ENCODE measurements at places on chromosomes 7 and 10.

GRCh38 chr7:128172151-128172550, 68.9 kb upstream of the LEP start:
- DNase-seq, result no peak

DNA sequence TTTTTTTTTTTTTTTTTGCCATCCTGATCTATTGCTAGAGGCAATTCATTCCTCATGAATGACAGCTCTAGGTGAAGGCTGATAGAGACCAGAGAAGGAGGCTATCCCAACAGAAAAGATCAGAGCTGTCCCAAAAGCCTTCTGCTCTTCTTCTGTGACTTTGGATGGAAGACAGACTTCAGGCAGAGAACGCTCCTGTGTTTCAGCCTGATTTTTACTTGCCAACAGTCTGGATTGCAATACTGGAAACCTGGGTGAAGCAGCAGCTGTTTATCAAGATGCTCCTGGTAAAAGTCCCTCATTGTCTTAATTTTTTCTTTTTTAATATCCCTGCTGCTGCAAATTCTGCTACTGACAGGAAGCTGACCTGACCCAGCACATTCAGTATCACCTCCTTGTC, 219.5 kb downstream of the CCDC3 start:
- no peak for DNase-seq

DNA sequence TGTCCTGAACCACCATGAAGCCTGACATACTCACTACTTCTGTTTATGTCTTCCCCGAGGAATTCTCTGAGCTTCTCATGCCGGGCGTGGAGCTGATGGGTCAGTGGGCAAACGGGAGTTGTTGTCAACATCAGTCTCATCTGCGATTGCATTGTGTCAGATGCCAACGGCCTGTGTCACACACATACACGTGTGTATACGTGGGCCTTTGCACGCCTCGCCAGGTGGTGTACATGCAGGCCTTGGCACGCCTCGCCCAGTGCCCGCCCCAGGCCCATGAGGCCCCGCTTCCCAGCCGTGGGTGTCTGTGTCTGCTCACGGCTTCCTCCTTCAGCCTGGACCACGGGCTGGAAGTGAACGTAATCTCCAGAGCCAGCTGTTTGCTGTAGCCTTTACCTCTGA, 7.5 kb upstream of the CSGALNACT2 start:
- DNase-seq, result no peak

DNA sequence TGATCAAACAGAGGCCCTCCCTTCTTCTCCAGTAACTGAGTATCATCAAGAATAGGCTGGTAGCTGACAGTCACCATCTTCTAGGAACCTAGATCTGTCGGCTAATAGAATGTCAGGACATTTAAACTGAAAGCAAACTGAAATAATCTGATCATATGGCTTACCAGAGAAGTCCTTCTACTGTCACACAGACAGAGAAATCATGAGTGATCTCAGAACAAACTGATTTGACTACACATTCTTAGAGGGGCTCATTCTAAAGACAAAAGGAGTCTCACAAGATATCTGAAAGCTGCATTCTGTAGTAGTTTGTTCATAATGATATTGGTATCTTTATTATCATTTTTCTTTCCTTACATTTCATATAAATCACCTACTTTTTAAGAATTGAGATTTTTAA, 130.9 kb upstream of the ADCY1 start:
- no peak for DNase-seq

- no peak for DNase-seq
Measured at GRCh38 chr7:119783799-119784198, 489.2 kb upstream of the KCND2 start.

DNA sequence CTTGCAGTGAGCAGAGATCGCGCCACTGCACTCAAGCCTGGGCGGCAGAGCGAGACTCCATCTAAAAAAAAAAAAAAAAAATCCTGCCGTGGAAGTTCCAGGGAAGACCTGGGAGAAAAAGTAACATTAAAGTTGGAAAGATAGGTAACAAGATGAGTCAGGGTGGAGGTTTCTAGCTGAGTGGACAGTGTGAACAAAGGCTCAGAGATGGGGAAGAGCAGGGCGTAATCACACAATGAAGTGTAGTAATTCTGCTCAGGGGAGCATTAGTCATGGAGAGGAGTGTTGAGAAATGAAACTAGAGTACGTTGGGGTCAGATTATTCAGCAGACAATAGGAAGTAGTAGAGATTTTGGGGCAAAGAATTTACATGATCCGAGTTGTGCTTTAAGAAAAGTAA, 21.6 kb upstream of the WASL start:
- DNase-seq, result no peak

- DNase-seq, result no peak
Measured at GRCh38 chr7:18815261-18815960, 302.0 kb downstream of the TWIST1 start.

GRCh38 chr7:131538813-131539179, 17.6 kb downstream of the PODXL start:
- no peak for DNase-seq

GRCh38 chr10:132538031-132538789, 623 bp downstream of the INPP5A start:
- DNase-seq, result no peak

DNA sequence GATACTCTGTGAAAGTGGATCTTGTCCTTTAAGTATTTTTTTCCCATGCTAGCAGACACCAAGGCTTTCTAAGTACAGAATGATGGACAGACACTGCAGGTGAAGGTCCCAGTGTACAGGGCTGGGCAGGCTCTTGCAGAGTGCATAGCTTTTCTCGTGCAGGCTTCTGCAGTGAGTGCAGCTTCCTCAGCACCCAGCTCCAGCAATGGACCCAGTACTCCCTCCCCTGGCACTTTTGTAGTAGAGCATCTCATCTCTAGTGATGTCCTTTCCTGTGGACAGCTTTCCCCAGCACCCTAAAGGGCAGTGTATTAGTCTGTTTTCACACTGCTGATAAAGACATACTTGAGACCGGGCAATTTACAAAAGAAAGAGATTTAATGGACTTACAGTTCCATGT, 104.3 kb downstream of the CUL2 start:
- DNase-seq, result no peak

- peak; percentile 86 for DNase-seq
Measured at GRCh38 chr7:76372984-76373833, 14.4 kb upstream of the YWHAG start.

DNA sequence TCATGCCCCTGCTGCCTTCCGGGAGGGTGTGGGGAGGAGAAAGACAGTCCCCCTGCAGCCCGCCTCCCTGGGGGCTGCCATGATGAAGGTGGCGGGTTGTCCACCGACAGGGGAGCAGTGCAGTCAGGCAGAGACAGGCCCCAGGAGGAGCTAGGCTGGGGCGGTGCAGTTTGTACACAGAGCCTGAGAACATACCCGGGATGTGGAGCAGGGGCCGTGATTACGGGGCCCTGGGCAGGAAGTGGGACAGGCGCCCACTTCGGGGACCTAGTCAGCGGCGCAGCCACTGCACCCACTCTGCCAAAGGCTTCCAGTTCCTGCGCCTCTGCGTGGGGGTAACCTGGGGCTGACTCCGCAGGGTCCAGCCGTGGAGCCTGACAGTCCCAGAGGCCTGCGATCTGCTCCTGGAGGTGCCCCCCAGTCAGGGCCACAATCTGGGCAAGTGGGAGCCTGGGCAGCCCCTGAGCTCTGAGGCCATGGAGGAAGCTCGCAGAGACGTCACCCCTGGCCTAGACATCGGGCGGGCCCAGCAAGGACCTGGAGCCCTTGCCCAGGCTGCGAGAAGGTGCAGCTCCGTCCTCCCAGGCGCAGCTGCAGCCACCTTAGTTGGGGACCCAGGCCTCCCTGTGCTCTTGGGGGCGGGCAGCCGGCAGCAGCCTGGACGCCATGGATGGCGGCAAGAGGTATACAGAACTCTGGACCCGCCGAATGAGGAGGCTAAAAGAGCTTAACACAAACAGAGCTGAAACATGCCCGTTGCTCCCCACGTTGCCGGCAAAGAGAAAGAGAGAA, 1356.8 kb downstream of the XPNPEP1 start:
- no peak for DNase-seq

GRCh38 chr7:77991656-77992055, 193.1 kb downstream of the PHTF2 start:
- no peak for DNase-seq

- no peak for DNase-seq
Measured at GRCh38 chr10:44960088-44960460, 472 bp downstream of the RASSF4 start.

- DNase-seq, result peak; percentile 10
Measured at GRCh38 chr7:105454921-105455320, 66.2 kb upstream of the SRPK2 start.

GRCh38 chr7:101595246-101595645, 33.9 kb downstream of the MYL10 start:
- no peak for DNase-seq

GRCh38 chr7:25636871-25637283, 408.6 kb upstream of the NPVF start:
- no peak for DNase-seq

DNA sequence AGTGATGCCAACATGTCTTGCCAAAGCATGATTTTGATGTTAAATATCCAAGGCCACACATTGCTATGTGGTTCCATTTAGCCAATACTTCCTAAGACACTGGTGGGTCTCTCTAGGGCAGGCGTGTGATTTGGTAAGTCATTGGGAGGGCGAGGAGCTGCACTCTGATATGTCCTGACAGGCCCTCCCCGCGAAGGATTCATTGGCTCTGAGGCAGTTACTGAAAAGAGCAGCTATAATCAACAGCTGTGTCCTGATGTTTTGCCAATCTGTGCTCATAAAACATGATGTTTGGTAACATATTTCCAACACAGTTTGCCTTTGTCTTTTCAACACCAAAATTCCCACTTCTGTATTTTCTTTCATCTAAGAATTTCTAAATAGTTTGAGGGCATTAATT, 646.7 kb downstream of the PARD3 start:
- no peak for DNase-seq

- DNase-seq, result no peak
Measured at GRCh38 chr7:154519229-154519628, 467.0 kb downstream of the DPP6 start.

GRCh38 chr7:111516612-111517011, 45.7 kb downstream of the IMMP2L start:
- DNase-seq, result no peak

- DNase-seq, result no peak
Measured at GRCh38 chr7:74017125-74017524, 10.8 kb upstream of the ELN start.

- peak; percentile 87 for DNase-seq
Measured at GRCh38 chr7:96238474-96238873, 83.4 kb downstream of the SLC25A13 start.

DNA sequence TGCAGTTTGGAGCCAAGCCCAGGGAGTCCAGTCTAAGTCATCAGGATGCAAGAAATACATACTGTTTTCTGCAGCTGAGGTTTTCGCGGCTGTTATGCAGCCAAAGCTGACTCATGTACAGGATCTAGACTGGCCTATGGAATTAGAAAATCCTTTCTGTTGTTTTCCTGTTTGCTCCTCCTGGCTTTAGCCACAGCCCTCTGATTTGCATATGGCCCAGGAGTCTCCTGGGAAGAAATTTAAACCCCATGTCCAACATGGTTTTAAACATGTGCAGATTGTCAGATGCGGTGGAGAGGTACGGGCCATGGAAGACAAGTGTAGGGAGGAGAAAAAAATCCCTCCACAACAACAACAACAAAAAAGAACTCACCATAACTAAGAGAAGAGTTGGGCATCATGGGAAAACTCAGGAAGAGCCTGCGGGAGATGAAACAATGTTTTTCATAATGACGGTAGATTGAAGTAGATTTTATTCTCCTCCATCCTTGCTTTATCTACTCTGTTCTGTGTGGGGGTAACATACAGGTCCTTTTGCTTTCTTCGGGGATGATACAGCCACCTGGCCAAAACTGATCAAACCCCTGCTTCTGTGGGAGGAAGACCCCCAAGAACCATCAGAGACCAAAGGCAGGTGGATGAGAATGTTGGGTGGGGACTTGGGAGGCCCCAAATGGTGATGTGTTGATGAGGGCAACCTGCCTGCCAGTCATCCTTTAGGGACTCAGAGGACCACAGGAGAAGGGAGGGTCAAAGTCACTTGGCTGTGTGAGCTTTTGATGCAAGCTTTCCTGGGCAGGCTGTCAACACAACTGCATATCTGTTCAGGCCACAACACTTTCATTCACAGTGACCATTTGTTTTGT, 29.8 kb upstream of the GNA12 start:
- peak; percentile 62 for DNase-seq

GRCh38 chr10:22453320-22453719, 108.0 kb downstream of the SPAG6 start:
- DNase-seq, result no peak

GRCh38 chr7:96327429-96327828, 5.5 kb upstream of the SLC25A13 start:
- no peak for DNase-seq

DNA sequence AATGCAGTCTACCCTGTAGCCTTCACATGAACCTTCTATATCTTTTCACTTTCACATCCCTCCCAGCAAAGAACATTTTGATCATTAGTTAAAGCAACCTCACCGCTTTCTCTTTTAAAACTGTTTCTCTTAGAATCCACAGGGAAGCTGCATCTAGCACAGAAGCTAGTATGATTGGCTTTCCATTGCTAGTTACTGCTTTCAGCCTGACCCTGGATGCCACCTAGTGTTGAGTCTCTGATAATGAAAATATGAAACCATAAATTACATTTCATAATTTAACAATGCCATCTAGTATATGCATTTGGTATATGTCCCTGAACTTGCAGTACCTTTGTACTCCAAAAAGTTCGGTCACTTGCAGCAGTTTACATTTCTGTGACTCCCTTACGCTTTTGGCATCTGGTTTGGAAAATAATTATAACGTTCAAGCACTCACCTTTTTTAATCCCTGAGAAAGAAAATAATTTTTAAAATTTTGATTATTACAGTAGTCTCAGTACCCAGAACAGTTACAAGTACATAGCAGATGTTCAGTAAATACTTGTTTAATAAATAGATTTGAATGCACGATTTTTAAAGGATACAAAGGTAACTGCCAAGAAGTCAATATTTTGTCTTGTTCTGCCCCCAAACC, 22.7 kb downstream of the CISD1 start:
- DNase-seq, result peak; percentile 34

DNA sequence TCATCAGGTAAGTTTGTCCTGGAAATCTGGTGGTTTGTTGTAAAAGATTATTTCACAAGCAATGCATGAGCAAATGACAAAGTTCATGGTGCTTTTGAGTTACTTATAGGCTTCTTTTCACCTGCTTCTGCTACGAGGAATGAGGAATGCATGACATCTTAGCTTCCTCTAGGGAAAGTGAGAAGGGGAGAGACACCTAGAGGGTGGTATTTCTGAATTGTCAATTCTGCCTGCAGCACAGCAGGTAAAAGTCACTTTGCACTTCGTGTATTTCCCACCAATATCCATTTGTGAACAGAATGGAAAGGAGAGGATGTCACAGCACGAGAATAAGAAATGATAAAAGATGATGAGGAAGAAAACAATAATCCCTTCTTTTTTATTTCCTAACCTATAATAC, 153.4 kb upstream of the FEZF1 start:
- DNase-seq, result no peak

DNA sequence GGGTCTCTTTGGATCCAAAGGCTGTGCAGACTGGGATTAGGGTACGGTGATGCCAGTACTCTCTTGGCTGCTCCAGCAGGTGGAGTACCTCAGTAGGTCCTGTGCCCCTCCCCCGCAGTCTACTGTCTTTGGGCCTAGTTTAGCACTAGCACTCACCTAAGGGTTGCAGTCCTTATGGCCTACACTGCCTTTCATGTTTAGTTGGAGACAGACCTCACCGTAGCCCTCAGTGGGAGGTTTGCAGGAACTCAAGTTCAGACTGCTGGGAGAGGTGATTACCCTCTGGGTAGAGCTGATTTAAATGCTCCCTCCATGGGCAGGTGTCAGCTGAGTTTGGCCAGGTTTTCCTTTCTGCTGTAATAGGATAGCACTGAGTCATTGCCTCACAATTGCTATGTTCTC, 210.8 kb upstream of the TMEM196 start:
- DNase-seq, result no peak

GRCh38 chr10:104092749-104093148, 7.1 kb upstream of the COL17A1 start:
- no peak for DNase-seq

Measured in K562 (cell line).